ENCODE measurements at places on chromosomes 5 and 9.

DNA sequence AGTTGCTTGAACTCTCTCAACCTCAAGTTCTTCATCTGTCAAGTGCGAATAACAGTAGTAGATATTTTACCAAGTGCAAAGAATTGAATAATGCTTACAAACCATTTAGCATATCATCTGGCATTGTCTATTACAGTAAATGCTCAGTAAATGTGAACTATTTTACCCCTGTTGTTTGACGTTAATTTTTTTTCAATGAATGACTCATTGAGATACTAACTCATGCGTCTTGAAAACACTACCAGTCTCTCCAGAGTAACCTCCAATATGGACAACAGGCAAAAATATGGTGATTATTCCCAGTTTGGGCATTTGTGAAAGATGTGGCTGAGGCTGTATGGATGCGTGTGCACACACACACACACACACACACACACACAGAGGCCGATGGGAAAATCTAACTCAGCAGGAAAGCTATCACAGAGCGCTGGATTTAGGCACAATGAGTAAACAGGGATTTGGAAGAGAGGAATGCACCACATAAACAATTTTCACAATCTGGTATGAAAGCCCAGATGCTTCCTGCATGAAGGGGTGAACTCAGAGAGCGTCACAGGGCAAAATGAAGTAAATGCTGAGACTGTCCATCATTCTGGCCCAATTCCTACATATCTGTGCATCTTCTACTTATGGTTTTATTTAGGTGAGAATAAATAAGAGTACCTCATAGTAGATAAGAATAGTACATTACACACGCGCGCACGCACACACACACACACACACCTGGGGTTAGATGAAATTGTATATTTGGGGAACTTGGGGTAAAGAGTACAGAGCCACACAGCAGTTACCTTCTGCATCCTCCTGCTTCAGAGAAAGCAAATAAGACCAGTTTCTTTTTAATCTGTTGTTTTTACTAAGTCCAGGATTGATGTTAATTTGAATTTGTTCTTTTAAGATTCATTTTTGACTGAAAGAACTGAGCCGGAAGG lies 128.7 kb downstream of the PALM2AKAP2 start:
- no peak for DNase-seq

DNA sequence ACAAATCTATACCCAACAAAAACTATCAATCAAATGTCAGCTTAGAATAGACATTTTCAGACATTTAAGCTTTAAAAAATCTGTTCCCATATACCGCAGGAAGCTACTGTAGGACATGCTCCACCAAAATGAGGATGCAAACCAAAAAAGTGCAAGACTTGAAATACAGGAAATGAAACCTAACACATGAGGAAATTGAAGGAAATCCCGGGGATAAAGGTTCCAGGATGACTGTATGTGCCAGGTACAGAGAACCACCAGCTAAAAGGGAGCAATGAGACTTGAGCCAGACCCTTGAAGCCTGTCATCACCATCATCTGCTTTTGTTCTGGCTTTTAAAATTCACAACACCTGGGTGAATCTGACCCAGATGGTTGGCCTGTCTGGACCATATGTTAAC lies 21.4 kb downstream of the DIAPH1 start:
- no peak for DNase-seq

- DNase-seq: no peak
Observed at GRCh38 chr9:115164511-115164974, 46.6 kb upstream of the TNC start.

DNA sequence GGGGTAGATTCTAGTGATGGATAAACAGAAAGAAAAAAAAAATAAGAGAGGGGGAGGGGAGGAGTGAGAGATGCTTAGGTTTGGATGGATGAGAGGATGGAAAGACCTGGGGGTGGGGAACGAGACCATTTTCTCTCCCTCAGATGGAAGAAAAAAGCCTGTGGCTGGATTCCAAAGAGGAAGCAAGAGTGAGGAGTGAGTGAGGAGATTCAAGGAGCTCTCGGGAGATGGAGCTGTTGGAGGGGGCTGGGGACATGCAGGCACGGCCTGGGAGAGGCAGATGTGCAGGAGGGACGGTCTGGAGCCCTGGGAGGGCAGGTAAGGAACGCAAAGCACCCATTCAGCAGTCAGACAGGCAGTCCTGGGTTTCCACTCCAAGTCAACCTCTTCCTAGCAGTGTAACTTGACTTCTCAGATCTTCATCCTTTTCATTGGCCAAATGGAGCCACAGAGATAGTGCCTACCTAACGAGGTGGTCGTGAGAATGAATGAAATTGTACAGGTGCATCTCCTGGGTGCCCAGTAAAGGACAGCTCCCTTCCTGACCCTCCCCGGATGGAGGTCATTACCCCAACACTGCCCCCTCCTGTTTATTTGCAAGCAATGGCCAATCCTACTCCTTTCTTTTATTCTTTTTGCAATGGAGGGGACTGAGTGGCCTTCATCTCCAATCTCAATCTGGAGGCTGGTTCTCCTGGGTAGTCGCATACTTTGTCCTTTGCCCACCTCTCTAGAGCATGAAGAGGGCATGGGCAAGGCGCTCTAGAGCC lies 52.2 kb downstream of the PCDH1 start:
- no peak for DNase-seq

- no peak for DNase-seq
Observed at GRCh38 chr5:14521748-14522147, 59.8 kb upstream of the OTULINL start.

DNA sequence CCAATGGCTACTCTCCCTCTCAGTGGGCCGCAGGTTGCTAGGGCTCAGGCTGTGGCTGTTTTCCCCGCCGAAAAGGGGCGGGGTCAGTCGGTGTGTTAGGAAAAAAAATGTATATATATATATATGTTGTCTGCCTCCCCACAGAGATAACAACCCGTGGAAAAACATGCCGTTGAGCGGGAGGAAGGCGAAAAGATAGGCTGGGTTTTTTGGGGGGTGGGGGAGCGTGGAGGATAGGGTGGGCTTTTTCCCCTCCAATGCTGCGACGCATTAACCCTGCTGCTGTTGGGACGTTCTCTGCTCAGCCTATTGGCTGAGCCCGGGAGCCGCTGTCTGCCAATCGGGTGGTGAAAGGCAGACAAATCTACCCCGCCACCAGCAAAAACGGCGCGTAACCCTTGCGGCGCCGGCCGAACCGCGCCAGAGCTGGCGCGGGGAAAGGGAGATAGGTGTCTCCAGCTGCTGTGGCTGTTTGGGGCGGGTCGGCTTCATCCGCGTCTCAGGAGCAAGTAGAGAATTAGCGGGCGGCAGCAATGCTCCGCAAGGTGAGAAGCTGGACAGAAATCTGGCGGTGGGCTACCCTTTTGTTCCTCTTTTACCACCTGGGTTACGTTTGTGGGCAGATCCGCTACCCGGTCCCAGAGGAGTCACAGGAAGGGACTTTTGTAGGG lies at the start of gene PCDHGC4:
PCDHGC4 (plus strand) TSS at position 390 of the 671 bp plus-strand sequence; CDS start at position 534, 144 bp downstream.
- peak; percentile 92 for DNase-seq

DNA sequence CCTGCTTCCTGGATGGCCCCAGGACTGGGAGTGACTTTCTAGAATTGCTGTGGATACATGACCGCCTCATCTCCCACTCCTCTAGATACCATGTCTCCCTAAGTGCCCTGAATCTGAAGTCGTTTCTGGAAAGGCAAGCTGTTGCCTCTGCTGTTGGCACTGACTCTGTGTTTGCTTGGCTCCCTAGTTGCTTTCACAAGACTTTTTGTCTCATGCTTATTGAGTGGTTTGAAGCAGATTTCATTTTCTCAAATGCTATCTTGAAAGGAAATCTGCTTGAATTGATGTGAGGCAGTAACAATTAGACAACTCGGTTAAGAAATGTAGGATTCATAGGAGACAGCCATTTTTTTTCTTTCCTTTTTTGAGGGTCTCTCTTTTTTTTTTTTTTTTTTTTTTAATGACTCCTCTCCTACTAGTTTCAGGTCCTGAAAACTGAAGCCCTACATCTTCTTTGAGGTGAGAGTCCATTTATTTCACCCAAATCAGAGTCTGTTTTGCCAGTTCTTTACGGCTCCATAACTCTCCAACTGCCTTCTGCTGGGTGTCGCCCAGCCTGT lies 65.9 kb downstream of the PRDM6 start:
- DNase-seq: no peak

DNA sequence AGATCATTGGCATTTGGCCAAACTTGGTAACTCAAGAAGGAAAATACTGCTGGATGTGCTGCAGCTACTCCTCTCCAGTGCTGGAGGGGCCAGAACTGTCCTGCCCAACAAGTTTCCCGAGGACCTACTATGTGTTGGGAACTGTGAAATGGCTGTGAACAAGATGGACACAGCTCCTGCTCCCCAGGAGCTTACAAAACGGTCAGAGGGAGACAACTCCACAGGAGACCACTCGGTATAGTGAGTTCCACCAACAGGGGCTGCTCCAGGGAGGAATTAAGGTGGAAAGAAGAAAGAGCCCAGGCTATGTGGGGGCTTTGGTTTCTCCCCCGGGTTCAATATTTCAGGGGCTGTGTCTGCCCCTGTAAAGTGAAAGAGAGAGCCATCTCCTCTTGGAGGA lies 78.8 kb downstream of the GNA14 start:
- DNase-seq: no peak

DNA sequence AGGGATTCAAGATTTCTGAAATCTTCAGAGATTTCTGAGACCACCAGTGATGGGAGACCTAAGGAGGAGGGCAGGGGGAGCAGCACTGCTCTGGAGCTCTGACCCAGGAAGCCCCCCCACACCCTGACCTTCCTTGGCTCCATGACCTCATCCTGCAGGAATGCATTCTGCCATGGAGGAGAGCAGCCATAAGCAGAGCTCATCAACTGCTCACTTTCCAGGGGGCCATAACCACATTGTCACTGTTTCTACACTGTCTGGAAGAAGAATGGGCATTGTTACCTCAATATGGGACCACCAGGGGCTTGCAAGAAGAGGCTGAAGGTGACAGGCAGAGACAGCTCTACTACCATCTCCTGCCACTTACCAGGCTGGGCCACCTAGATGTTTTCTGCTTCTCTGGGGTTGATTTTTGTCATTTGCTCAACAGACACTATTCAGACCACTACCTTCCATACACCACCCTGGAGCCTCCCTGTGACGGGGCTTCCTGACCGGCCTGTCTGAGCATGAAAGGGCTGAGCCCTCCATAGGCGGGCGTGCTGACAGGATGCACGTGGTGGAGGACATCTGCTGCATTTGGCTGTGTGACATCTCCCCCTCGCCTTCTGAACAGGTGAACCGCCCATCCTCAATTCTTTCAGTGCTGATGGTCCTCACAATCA lies 2.3 kb upstream of the TSC1 start:
- DNase-seq: no peak

DNA sequence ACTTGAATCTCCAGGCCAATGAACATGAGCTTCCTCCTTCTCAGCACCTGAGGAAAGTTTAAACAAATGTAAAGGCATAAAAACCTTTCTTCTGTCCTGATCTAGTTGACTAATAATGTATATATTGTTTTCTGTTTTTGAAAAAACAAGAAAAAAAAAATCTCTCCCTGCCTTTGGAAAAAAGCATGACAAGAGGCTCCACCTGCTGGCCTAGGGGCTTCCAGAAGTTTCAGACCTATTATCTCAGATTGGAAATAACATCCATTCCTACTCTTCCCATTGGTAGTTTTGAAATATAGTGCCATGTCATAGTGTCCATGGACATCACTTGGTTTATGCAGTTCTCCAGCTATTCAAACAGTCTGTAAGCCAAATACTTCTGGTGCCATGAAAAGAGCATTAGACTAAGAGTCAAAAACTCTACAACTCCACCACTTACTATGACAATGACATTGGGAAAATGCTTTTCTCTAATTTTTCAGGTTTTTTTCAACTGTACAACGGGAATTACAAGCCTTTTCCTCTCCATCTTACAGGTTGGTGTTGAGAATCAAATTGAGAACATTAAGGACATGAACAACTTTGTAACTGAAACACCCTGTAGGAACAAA lies 409.6 kb upstream of the MPDZ start:
- no peak for DNase-seq

DNA sequence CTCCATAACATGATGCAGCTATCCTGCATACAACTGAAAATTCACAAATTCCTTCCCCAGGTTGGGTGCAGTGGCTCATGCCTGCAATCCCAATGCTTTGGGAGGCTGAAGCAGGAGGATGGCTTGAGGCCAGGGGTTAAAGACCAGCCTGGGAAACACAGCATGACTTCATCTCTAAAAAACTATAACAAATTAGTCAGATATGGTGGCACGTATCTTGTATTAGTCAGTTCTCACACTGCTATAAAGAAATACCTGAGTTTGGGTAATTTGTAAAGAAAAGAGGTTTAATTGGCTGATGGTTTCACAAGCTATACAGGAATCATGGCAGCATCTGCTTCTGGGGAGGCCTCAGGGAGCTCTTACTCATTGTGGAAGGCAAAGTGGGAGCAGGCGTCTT lies 56.4 kb upstream of the DAPK1 start:
- DNase-seq: no peak

DNA sequence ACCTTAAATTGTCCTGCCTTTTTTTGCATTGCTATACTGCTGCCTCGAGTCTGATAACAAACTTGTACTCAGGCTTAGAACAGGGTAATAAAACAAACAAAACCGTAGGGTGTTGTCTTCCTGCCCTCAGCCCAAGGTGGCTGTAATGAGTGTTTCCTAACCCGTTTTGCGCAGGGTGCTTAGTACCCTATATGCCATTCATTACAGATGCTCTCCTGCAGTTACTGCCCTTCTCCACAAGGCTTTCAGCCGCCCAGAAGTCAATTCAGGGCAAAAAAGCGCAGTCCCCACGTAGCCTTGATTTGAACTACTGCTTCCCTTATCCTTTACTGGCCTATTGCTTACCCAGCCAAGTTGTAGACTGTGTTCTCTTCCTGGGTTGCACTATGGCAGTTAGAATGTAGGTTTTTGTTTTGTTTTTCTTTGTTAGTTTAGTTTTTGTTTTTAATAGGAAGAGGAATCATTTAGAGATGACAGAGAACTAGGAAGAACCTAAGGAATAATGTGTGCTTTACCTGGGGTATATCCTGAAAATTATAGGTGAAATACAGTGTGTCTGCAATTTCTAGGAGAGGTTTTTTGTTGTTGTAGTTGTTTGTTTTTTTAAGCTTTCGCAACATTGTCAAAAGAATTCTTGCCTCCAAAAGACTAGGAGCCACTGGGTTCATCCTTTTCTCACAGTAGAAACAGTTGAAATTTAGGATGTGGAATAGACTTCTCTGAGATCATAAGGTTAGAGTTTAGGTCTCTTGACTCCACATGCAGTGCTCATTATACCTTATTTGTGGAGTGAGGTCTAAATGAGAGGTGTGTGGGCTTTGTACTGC lies 1.3 kb downstream of the HMGXB3 start:
- DNase-seq: peak; percentile 57

DNA sequence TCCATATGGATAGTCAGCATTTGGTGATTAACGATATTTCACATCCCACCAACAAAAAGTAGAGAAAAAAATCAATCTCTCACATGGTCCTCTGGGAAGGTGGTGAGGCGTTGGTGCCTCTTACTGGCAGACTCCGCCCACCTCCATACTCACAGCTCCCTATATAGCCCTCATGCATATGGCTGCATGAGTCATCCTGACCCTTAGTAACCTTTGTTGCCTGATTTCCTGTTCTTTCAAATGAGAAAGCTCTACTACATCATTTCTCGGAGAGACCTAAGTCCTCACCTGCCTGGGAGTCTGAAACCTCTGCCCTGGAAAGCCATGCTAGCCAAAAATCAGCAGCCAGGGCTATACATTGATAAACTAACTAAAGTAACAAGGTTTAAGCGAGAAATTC lies 33.3 kb upstream of the ABCA1 start:
- DNase-seq: no peak

GRCh38 chr9:4139196-4139595 lies 160.7 kb downstream of the GLIS3 start:
- no peak for DNase-seq

- DNase-seq: no peak
Observed at GRCh38 chr5:140349244-140349643, 2.8 kb upstream of the HBEGF start.

Measured in ecto neural progenitor cell (in vitro differentiated cells).